ENCODE measurements at places on chromosomes 12 and 14. TPM values are rescaled to one million over a fixed set of nuclear protein-coding genes. Genes with fewer than 3 reads are reported as not detected.

SLC2A14 gene
- 0.12 TPM for total RNA-seq

DNA sequence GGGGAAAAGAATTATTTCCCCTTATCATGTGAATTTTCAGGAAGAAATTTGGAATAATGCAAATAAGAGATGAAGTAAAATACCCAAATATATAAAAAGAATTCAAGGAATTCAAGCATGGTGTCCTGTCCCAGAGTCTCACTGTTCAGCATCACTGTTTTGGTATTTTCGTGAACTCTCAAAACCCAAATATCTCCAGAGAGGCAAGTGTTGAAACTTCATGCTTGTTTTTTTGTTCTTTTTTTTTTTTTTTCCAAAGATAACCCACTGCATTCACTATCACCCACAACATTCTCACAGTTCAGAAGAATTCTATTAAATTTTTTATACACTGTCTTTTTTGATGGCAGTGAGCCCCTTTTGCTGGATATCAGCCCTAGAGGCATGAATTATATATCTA is 354.9 kb downstream of the DIO2 start:
- H3K4me1 ChIP-seq: no peaks in the 10 kb centered on the region
- no peak overlapping the region for H3K4me3 ChIP-seq

SERPINA4 gene
- not detected for total RNA-seq

HOXC9 gene
- not detected for total RNA-seq

DNA sequence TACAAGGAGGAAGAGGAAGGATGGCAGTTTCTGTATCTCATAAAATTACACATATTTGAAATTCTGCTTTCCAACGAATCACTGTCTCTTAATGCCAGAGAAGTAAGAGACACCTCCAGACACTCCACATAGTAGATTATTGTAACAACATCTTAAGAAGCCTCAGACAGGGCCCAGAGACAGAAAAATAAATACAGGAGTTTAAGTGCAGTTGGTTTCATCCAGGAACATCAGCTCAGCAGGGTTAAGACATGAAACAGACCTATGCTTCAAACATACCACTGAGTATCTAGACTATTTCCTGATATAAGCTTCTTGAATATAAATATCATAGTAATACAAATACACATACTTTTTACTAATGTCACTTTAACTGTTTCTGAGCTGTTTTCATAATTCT is 290.3 kb downstream of the ADAMTS20 start:
- H3K27ac ChIP-seq: no peak overlapping the region
- H3K27me3 ChIP-seq: no peaks in the 10 kb centered on the region
- no peak for DNase-seq
- no peaks in the 10 kb centered on the region for H3K4me1 ChIP-seq
- H3K36me3 ChIP-seq: no peaks in the 10 kb centered on the region

GRCh38 chr12:49446571-49446970 is 79.3 kb downstream of the SPATS2 start:
- no peaks in the 10 kb centered on the region for H3K27me3 ChIP-seq
- no peak for DNase-seq
- peaks cover 3% of the 10 kb centered on the region for H3K4me1 ChIP-seq
- H3K27ac ChIP-seq: no peak overlapping the region
- H3K4me3 ChIP-seq: no peak overlapping the region

KNTC1 gene
- total RNA-seq: 129 TPM

All from activated CD8-positive, alpha-beta memory T cell treated with anti-CD3 and anti-CD28 coated beads, Interleukin-2, amount 10 ng/mL, durations not matched to agents 7 days and 5 days (primary cell).